ENCODE measurements at places on chromosomes 7 and 10.

DNA sequence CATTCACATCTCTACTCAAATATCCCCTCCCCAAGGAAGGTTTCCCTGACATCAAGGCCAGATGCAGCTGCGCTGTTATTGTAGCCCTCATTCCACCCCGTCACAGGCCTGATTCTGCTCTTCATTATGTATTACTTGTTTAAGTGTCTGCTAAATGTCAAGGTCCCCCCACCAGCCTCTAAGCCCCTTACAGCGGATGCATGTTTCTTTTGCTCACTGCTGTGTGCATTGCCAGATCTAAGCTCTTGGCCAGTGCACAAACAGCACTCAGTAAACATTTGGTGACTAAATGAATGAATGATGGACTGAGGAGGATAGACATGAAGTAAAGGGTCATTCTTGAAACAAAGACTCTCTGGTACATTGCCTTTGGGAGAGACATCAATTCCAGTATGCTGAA lies 90.6 kb downstream of the NEBL start:
- no peak for DNase-seq

DNA sequence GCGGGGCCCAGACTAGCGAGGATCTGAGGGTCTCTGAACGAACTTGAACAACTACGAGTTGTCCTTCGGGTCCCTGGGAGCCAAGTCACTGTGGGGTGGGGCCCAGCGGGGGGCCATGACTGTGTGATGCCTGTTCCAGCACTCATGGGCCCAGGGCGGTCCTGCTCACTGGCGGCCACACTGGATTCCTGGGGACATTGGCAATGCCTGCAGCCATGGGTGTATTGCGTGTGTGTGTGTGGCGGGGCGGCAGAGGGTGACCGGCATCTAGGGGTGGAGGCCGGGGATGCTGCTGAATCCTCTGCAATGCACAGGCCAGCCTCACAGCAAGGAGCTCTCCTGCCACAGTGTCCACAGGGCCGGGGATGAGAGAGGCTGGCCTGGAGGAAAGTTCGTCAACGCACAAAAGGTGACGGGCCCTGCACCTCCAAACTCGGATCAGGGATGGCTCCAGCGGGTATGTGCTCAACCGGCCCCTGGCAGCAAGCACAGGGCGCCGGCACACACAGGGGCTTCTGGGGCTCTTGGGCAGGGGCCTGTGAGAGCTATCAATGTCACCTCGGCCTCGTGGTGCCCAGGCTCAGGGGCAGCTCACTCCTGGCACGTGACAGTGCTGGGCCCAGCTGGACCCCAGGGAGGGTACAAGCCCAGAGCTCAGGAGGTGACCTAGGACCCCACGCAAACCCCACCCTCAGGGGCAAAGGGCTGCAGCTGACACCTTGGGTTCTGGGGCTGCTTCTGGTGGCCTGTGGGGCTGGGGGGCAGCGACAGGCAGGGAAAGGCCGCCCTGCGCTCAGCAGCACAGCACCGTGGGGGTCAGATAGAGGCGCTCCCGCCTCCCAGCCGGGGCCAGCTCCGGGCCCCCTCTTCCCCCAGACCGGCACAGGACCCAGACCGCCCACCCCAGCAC lies 27.9 kb downstream of the PAPOLB start:
- DNase-seq, result no peak

GRCh38 chr10:131769571-131770410 lies 131.0 kb upstream of the PPP2R2D start:
- no peak for DNase-seq

GRCh38 chr7:43921423-43921822 lies 4.8 kb upstream of the UBE2D4 start:
- DNase-seq, result no peak

- no peak for DNase-seq
Measured at GRCh38 chr10:5555021-5555510, 30.3 kb downstream of the CALML3 start.

DNA sequence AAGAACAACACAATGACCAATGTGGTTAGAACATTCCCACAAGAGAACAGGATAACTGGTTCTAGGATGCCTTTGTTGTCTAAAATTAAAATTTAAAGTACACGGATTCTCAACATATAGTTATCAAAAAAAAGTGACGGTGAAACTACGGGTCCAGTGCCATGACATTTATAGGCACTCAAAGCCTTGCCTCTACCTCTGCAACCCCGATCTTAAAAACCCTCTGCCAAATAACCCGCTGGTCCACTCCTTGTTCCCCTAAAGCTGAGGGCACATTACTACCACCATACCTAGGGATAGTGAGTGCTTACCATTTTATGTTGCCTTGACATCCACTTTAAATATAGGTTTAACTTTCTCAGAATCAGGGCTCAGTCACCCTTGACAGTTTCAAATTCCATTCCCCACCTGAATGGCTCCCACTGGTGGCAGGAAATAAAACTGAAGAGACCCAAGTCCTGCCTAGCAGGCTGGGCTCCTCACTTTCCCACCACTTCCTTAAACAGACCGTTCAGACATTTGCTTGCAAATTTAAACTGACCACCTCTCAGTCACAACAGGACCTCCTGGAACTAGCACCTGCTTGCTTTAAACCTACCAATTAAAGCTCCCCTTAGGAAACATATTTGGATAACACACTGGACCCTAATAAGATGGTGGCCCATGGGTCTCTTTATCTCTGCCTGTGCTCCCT lies 169.9 kb upstream of the ASAH2 start:
- no peak for DNase-seq

DNA sequence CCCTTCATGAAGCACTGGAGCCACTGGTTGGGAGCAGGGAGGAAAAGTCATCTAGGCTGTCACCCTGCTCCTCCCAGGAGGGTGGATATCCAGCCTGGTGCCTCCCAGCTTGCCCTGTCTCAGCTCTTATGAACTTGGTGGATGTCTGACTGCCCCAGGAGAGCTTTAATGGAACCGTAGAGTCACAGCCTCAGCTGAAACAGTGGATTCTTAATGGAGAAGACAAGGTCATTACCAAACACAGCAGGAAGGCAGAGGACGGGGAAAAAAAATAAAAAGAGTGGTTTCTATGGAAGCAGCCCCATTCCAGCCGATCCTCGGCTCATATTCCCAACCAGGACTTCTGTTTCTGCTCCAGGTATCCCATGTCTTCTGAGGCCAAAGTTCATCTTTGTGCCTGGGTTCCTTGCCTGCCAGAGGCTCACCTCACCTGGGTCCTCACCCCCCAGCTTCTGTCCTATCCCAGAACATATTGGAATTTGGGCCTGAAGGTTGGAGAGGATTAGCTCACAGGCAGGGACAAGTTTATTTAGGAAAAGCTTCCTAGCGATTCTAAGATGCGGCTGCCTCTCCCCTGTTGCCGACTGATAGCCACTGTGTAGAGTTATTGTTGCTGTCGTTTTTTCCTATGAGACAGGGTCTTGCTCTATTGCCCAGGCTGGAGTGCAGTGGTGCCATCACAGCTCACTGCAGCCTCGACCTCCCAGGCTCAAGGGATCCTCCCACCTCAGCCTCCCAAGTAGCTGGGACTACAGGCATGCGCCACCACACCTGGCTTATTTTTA lies 15.6 kb downstream of the CCL26 start:
- DNase-seq, result no peak

Data from activated naive CD4-positive, alpha-beta T cell (primary cell).